ENCODE measurements at places on chromosomes 1 and 21. TPM values are rescaled to one million over a fixed set of nuclear protein-coding genes. Genes with fewer than 3 reads are reported as not detected.

Gene RGS1
- not detected for total RNA-seq

Gene KCNN3
- total RNA-seq = 4.3 TPM

Gene HEYL
- total RNA-seq = 4.0 TPM

Gene SERPINC1
- not detected for total RNA-seq

Gene LCE1D
- not detected for total RNA-seq

Gene REN
- total RNA-seq = not detected

Gene SLAMF9
- not detected for total RNA-seq

Gene GBP7
- not detected for total RNA-seq

- DNase-seq = peak; percentile 64
Measured at GRCh38 chr21:41170442-41170841, 2.5 kb downstream of the BACE2 start.

DNA sequence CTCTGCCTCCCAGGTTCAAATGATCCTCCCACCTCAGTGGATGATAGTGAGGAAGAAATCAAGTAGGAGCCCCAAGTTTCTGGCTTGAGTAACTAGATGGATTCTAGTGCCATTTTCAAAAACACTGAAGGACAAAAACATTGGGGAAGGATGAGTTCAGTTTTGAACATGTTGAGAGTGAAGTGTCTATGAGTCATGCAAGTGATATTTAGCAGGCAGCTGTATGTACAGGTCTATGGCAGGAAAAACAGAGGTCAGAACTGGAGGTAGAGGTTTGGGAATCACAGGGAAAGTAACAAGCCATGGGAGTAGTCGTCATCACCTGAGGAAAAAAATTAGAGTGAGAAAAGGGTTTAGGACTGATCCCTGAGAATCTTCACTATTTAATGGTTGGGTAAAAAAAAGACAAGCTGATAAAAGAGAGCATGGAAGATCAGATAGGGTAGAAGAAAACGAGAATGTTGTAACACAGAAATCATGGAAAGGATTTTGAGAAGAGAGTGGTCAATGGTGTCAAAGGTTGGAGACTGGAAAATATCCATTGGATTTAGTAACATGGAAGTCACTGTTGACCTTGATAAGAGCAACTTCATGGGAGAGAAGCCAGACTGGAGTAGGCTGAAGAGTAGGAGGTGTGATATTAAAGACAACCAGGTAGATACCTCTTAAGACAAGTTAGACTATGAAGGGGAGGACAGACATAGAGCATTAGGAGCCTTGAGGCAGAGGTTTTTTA, 53.1 kb downstream of the DIPK1A start:
- DNase-seq = no peak

GRCh38 chr1:180863158-180863775, 49.4 kb upstream of the KIAA1614 start:
- peak; percentile 33 for DNase-seq

DNA sequence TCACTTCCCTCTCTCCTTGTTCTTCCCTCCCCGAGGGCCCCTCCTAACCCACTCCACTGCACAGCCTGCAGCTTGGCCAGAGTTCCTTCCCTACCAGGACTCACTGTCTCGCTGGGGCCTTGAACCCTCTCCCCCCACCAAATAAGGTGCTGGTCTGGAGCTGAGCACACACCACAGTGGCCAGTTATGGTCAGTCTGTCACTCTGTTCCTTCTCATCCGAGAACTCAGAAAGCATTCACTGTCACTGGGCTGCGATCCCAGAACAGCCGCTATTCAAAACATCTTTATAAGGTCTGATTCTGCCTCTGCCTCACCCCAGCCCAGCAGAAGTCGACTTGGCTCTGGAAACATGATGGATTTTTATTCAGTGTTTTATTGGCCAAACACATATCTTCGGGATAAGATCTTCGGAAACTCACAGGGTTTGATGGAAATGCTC, 19.8 kb upstream of the LBR start:
- DNase-seq = no peak

GRCh38 chr1:228108055-228108690, 926 bp downstream of the MRPL55 start:
- no peak for DNase-seq

DNA sequence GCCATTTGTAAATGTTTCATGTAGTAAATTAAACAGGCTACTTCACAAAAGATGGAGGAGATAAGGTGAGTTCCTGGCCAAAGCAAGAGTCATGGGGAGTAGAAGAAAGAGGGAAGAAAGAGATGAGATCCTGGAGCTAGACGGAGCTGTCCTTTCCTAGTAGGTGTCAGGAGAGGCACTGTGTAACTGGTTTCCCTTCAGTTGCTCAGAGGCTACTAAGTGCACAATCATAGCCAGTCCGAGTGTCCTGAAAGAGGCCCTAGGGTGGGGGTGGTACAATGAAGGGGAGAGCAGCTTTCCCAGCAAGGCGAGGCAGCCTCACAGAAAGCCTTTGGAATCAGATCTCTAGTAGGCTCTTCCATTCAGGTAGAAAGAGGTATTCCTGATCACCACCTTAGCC, 390.9 kb downstream of the KCNH1 start:
- DNase-seq = no peak

GRCh38 chr1:12714710-12715475, 1.0 kb upstream of the AADACL3 start:
- no peak for DNase-seq

GRCh38 chr1:93818570-93818959, 60.4 kb downstream of the DNTTIP2 start:
- no peak for DNase-seq

DNA sequence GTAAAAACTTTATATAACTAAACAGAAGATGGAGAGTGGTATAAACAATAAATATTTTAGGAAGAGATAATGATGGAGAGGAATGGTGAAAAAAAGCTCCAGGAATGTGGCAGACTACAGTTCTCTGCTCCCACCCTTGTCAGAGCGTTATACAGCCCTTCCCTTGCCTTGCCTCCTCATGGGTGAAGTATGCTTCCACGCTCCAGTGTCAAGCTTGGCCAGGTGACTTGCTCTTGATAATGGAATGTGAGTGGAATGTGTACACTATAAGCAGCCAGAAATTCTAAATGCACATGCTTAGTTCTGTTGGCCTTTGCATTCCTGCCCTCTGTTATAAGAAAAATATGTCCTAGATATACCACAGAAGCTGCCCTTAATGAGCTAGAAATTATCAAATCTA, 24.7 kb upstream of the POGK start:
- no peak for DNase-seq

GRCh38 chr1:10556430-10557005, 81.8 kb downstream of the PEX14 start:
- DNase-seq = no peak

- no peak for DNase-seq
Measured at GRCh38 chr1:178091986-178092745, 1.7 kb upstream of the RASAL2 start.

GRCh38 chr1:27606708-27607238, 2.8 kb upstream of the AHDC1 start:
- no peak for DNase-seq

DNA sequence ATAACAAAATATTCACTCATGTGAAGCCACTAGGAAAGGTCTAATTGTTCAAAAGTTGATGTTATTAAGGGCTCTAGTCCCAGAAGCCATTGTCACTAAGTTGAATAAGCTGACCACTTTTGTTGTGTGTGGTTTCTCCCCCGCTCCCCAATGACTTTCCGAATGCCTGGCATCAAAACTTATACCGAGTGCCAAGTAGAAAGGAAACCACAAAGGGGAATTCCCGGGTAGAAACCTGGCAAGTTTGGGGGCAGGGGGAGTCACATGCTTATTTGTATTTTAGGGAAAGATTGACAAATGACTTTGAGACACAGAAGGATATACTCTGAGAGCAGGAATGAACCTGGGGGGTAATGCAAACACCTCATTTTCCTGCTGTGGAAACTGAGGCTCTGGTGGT, 154.1 kb downstream of the TGFBR3 start:
- no peak for DNase-seq

DNA sequence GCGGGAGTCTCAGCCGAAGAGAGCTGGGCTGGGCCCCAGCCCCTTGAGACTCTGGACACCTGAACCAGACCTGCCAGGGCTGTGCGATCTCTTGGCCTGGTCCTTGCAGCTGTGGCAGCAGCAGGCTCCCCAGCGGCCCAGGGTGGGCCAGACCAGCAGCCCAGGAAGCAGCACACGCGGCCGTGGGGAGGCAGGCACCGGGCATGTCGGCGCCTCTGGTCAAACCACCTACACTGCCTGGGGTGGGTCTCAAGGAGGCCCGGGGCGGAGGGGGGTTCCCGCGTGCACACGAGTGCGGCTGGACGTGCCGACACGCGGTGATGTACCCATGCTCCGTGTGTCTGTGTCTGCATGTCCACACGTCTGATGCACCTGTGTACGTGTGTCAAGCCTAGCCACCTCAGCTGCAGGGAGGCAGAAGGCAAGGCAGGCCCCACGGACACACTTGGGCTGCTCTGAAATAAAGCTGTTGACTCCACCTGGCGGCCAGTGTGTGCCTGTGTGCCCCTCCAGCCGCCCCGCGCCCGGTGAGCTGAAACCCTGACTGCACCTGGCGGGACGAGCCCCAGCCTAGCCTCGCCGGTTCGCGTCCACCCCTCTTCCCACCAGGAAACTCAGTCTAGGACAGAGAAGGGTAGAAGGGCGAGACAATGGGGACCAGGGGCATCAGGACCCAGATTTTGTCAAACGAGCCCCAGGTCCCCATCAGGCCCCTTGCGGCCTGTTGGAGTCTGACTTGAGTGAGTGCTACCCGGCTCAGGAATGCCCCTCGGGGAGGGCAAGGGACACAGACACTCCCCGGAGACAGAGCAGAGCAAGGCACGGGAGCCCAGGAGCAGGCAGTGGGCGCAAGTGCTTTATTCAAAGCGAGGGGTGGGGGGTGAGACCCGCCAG, 11.6 kb downstream of the SCNN1D start:
- peak; percentile 83 for DNase-seq

DNA sequence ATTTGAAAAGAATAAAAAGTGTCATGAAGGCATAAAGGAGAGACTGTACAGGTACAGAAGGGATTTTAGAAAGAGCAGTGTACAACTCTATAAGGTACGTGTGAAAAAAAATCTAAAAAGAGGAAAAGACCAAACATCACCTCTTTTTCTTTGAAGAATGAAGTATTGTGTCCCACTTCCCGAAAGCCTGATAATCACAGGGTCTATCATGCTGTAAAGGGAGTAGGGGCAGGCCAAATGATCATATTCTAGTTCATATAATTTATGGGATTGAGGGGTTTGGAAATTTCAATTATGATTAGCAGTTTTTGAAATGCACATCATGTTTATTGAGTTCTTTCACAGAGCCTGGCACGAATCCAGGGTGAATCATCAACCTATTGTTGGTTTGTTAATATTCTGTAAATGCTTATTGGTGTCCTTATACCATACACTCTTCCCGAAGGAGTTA, 910 bp upstream of the RERE start:
- no peak for DNase-seq

DNA sequence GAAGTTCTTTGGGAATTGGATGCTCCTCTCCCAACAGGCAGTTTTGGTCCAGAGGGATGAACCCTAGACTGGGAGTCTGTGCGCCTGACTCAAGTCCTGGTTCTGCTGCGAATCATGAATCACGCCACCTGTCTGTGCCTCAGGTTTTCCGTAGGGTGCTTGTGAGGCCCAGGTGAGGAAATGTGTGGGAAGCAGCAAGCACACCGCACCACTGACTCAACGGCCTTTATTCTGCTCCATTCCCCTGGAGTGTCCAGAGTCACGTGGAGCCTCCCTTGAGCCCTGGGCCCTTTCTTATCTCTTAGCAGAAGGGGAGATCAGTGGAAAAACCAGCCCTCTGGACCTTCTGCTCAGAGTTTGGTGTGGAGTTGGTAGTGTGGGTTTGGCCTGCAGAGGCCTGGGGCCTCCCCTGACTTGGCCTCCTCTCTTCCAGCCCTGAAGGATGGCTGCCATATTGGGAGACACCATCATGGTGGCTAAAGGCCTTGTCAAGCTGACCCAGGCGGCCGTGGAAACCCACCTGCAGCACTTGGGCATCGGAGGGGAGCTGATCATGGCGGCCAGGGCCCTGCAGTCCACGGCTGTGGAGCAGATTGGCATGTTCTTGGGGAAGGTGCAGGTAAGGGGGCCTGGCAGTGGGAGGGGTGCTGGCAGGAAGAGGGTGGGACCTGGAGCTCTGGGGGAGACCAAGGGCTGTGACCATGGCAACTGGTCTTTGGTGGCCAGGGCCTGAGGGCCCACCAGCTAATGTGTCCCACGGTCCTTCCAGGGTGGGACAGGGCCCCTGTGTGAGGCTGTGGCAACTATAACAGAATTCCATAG, 21.1 kb downstream of the COQ8A start:
- DNase-seq = no peak

DNA sequence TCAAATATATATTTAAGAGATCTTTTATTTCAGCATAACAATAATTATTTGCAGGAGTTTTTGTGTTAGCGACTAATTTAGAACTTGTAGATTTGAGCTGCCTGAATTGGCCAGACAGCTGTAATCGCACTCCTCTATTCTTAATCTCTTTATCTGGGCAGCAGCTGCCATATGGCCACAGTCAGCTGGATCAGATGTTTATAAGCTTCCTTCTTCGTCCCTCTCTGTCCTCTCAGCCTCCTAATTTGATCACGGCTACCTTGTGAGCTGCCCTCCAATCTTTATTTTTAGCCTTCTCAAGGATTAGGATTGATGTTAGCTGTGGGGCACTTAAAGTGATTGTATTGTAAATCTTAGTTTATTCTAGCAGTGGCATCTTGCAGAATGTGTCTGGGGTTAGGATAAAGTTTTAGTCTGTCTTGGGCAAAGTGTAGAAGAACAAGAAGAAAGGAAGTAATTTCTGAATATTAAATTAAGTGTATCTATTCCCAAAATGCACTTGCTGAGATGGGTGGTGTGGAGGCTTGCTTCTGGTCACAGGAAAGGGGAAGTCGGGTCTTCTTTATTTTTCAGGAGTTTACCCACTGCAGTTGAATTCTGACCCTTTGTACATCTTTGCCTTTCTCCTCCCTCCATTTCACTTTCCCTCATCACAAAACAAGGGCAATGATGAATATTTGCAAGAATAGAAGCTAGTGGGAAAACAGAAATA, 1.1 kb downstream of the ZBTB18 start:
- peak; percentile 57 for DNase-seq

DNA sequence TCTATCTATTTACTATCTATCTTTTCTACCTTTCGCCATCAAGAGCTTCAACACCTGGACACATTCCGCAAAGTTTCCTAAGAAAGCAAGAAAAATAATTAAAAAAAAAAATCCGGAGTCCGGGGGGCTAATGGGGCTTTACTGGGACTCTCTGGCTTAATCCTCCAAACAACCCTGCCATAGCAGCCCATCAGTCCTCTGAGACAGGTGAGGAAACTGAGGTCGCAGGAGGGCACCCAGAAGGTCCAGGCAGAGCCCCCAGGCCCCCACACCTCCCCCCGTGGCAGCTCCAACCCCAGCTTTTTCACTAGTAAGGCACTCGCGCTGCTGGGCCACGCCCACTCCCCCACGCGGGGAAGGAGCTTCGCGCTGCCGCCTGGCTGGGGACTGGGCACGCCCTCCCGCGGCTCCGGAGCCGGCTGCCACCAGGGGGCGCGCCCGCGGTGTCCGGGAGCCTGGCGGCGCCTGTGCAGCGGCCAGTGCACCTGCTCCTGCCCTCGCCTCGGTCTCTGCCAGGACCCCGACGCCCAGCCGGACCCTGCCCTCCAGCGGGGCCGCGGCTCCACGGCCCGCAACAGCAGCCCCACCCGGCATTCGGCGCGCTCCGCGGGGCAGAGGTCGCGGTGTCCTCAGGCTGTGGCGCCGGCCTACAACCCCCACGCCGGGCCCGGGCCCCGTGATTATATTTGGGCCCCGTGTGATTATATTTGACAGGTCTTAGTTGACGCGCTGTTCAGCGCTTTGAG, 54.1 kb upstream of the SAMD11 start:
- peak; percentile 84 for DNase-seq
